ENCODE measurements at places on chromosomes 5 and 9. TPM values are rescaled to one million over a fixed set of nuclear protein-coding genes. Genes with fewer than 3 reads are reported as not detected.

DNA sequence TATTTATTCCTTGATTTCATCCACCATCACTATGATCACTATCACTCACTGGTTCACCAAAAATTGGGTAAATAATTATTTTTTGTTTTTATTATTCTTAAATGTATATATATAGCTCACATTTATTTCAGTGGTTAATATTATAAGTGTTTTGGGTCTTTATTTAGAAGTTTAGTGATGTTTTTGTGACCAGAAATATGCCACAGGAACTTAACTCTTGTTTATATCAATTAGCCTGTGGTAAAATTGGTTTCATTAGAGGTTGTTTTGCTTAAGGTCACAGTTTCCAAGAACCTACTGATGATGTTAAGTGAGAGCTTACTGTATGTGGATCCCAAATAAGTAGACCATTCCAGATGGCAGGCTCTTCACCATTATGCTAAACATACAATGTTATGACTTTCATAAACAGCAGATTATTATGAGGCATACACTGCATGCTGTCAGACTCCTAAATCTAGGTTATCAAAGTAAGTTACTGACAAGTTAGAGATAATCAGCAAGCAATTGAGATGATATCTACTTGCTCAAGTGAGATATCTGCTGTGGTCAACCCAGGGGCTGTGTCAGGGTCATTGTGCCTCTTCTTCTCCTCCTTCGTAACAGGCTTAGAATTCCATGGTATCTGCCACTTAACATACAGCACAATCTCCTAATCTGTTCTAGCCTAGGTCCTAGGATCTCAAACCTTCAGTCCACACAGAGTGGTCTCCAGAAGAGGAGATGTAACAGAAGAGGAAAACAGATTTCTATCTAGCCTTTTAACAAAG lies 57.6 kb downstream of the NR3C1 start:
- no peak for DNase-seq

DNA sequence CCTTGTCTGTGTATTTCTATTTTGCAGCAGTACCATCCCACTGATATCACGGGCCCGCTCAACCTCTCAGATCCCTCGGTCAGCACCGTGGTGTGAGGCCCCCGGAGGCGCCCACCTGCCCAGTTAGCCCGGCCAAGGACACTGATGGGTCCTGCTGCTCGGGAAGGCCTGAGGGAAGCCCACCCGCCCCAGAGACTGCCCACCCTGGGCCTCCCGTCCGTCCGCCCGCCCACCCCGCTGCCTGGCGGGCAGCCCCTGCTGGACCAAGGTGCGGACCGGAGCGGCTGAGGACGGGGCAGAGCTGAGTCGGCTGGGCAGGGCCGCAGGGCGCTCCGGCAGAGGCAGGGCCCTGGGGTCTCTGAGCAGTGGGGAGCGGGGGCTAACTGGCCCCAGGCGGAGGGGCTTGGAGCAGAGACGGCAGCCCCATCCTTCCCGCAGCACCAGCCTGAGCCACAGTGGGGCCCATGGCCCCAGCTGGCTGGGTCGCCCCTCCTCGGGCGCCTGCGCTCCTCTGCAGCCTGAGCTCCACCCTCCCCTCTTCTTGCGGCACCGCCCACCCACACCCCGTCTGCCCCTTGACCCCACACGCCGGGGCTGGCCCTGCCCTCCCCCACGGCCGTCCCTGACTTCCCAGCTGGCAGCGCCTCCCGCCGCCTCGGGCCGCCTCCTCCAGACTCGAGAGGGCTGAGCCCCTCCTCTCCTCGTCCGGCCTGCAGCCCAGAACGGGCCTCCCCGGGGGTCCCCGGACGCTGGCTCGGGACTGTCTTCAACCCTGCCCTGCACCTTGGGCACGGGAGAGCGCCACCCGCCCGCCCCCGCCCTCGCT lies 1.9 kb downstream of the LRRC26 start:
- DNase-seq: no peak

DNA sequence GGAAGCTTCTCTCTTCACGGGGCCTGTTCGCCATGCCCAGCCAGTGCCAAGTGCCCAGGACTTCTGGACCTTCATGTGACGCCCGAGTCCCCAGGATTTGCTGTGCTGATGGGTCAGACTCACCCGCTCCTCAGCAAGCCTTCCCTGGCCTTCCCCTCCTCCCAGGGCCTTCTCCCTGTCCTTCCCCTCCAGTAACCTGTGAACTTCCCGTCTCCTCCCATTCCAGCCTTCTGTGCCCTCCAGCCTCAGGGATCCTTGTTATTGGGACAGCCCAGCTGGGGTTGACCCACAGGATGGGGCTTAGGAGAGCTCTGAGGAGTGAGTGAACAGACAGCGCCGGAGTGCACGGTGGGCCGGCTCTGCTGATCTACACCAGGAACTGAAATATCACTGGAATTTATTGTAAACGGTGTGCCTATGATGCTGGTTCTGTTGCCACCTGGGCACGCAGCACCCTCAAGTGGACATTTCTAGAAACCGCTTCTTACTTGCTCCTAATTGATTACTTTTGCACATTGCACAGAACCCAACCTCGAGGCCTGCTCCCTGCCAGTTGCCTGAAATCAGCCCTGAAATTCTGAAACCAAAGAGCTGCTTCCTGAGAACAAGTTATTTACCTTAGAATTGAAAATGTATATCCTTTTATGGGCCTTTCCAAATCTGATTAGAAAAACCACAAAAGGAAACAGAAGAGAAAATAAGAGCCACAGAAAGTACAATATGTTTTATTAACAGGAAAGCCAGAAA lies 1.5 kb downstream of the SPAAR start:
- no peak for DNase-seq

DNA sequence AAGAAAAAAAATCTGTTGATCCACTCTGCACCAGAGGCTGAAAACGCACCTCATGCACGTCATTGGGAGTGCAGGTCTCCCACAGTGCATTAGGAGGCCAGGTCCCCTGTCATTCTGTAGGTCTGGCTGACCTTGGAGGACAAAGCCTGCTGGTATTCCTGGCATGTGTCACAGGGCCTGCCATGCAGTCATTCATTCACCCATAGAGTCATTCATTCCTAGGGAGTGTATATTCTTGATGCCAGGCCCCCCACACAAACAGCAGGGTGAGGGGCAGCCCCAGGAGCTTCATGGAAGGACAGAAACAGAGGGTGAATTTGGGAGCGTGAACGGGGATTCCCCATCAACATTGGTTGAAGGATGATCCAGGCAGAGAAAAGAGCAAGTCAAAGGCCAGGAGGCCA lies 2.2 kb downstream of the GBGT1 start:
- DNase-seq: no peak

GRCh38 chr9:34985311-34985899 lies 4.1 kb upstream of the DNAJB5 start:
- peak; percentile 70 for DNase-seq

FAM151B gene
- total RNA-seq: 9.8 TPM
